ENCODE measurements at places on chromosomes 1 and 21. TPM values are rescaled to one million over a fixed set of nuclear protein-coding genes. Genes with fewer than 3 reads are reported as not detected.

The CHRM3 gene
- not detected for total RNA-seq

The DLGAP3 gene
- 0.42 TPM for total RNA-seq

The ERRFI1 gene
- not detected for total RNA-seq

The SMPDL3B gene
- total RNA-seq = not detected

The CHI3L1 gene
- not detected for total RNA-seq

The AMY1C gene
- not detected for total RNA-seq

The GSTM5 gene
- total RNA-seq = not detected

The OPRD1 gene
- not detected for total RNA-seq

The CGN gene
- total RNA-seq = 5.5 TPM

The TIPRL gene
- 54.3 TPM for total RNA-seq

The TMEM269 gene
- 0.46 TPM for total RNA-seq

The MPZ gene
- 10.8 TPM for total RNA-seq

The CD34 gene
- not detected for total RNA-seq

The DNAJC6 gene
- total RNA-seq = 11.3 TPM

The FOXO6 gene
- total RNA-seq = not detected

The KIF2C gene
- 140 TPM for total RNA-seq

The C1orf56 gene
- 0.25 TPM for total RNA-seq

Measured in OCI-LY7 (cell line).